HTR-8/SVneo (cell line): ENCODE measurements at places on chromosomes 2 and 18.

DNA sequence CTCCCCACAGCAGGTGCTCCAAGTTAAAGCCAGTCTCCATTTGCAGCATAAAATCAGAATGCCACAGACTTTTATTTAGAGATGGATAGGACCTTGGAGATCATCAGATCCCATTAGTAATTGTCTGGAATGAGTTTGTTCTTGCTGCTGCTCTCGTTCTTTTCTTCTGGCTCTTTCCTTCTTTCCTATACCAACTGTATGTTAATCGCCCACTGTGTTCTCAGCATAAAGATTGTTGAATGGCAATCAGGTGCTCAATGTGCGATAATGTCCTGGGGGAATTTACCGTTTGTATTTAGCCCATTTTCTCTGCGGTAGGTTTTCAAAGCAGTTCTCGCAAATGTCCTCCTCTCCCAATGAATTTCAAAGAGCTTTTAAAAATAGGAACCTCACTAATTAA lies 3.3 kb downstream of the GPR39 start:
- DNase-seq = no peak

- no peak for DNase-seq
Observed at GRCh38 chr2:217611056-217611455, 391.7 kb downstream of the TNS1 start.

DNA sequence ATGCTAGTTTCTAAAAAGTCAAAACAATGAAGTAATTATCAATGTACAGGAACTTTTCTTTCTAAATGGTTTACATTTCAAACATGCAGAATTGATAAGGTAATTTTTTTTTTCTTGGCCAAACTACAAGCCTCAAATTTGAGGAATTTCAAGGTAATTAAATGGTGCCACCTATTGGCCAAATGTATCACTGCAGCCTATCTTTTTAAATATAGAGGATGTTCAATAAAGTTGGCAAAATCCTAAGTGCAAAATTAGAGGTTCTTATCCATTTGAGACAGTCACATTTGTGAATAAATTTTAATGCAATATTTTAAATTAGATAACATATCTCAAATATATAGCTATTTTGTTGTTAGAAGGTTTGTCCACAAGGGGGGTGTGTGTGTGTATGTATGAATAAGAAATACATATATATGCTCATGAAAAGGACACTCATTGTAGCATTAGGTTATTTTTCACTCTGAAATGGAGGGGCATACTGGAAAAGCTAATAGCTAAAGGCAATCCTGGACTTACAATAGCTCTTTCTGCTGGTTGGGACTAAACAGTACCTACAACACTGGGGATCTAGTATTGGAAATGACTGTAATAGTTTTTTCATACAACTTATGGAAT lies 26.2 kb downstream of the MMADHC start:
- DNase-seq = peak; percentile 17

GRCh38 chr2:30800159-30800558 lies 7.1 kb downstream of the CAPN13 start:
- DNase-seq = no peak

GRCh38 chr2:149858901-149859634 lies 271.5 kb upstream of the MMADHC start:
- no peak for DNase-seq
